ENCODE measurements at places on chromosomes 12 and 14. TPM values are rescaled to one million over a fixed set of nuclear protein-coding genes. Genes with fewer than 3 reads are reported as not detected.

NINJ2 gene
- 18.8 TPM for total RNA-seq

SERPINA10 gene
- total RNA-seq, result not detected

DNA sequence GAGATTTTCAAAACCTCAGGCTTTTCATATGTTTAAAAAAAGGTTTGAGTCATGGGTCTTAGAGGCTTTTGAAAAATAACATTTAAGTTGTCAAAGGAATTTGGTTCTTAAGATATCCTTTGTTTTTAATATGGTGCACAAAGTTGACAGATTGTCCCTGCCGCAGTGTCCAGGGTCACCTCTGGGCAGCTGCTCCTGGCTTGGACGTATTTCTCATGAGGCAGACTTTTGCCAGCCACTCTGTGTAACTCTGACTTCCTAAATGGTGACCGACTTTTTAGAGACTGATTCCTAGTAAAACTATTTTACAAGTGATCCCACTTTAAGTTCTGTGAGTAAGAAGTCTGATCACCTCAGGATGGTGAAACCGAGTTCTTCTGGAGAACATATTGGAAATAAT is 27.5 kb downstream of the XRCC3 start:
- peaks cover 74% of the 10 kb centered on the region for H3K36me3 ChIP-seq
- DNase-seq, result no peak
- H3K4me3 ChIP-seq, result no peak overlapping the region
- peak overlapping the region; percentile 30 for H3K27ac ChIP-seq
- no peaks in the 10 kb centered on the region for H3K27me3 ChIP-seq

DNA sequence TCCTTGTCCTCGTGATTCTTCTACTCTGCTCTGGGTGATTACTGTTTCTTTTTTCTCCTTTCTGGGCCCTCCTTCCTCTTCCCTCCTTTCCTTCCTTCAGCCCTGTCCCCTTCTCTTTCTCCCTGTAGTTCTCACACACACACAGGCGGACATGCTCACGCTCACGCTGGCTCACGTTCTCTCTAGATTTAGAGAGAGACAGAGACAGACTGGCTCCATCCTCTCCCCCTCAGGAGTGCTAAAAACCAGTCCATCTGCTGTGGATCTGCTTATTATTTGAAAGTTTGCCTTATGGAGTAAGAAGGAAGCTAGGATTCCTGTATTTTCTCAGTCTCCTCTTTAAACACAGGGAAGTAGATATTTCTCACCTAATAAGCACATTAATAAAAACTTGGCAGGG is 48.1 kb downstream of the KCNA1 start:
- H3K4me3 ChIP-seq, result no peak overlapping the region
- H3K36me3 ChIP-seq, result no peaks in the 10 kb centered on the region
- no peak overlapping the region for H3K27ac ChIP-seq
- H3K4me1 ChIP-seq, result no peaks in the 10 kb centered on the region
- DNase-seq, result no peak

GRCh38 chr12:65685514-65685913 is 138.8 kb upstream of the HMGA2 start:
- H3K4me1 ChIP-seq, result no peaks in the 10 kb centered on the region
- no peaks in the 10 kb centered on the region for H3K27me3 ChIP-seq
- H3K27ac ChIP-seq, result no peak overlapping the region
- no peak overlapping the region for H3K4me3 ChIP-seq
- H3K36me3 ChIP-seq, result no peaks in the 10 kb centered on the region

IL22 gene
- total RNA-seq, result not detected

CYP46A1 gene
- total RNA-seq, result 0.49 TPM

DNA sequence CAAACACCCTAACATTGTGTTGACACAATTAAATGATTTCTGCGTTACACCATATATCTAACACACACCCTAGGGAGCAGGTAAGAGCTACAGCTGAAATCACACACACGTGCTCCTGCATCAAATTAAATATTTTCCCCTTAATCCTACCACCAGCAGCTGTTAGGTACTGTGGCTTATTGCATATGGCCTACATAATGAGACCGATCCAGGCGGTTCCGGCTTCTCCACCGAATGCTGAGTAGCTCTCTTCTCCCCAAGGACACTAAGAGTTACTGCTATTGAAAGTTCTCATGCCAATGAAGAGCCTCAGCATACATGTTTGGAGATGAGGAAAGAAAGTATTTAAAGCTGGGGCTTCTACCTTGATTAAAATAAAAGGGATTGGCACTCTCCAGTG is 472.2 kb upstream of the STXBP6 start:
- H3K4me1 ChIP-seq, result no peaks in the 10 kb centered on the region
- H3K36me3 ChIP-seq, result no peaks in the 10 kb centered on the region
- DNase-seq, result no peak
- no peak overlapping the region for H3K4me3 ChIP-seq
- no peaks in the 10 kb centered on the region for H3K27me3 ChIP-seq

DNA sequence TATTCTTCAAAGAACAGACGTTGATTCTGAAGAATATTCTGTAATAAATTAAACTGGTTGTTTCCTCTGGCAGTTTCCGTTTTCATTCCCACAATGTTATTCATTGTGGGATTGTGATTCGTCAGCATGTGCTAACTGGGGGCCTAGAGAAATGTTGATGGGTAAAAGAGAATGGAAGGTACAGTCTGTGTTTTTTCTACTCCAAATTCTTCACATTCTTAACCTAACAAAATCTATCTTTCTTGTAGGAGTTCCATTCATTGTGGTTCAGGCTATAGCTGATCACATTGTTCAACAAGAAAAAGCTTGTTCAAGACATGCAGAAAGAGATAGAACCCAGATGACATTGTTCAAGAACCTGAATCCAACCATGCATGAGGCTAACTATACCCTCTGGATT is 5.9 kb downstream of the CD163 start:
- no peak overlapping the region for H3K4me3 ChIP-seq
- H3K27ac ChIP-seq, result no peak overlapping the region
- DNase-seq, result no peak
- H3K36me3 ChIP-seq, result no peaks in the 10 kb centered on the region
- no peaks in the 10 kb centered on the region for H3K27me3 ChIP-seq

ABCD2 gene
- total RNA-seq, result 2.7 TPM
